Muscle of arm (tissue), 14 donors: ENCODE measurements at places on chromosomes 6 and 20.

DNA sequence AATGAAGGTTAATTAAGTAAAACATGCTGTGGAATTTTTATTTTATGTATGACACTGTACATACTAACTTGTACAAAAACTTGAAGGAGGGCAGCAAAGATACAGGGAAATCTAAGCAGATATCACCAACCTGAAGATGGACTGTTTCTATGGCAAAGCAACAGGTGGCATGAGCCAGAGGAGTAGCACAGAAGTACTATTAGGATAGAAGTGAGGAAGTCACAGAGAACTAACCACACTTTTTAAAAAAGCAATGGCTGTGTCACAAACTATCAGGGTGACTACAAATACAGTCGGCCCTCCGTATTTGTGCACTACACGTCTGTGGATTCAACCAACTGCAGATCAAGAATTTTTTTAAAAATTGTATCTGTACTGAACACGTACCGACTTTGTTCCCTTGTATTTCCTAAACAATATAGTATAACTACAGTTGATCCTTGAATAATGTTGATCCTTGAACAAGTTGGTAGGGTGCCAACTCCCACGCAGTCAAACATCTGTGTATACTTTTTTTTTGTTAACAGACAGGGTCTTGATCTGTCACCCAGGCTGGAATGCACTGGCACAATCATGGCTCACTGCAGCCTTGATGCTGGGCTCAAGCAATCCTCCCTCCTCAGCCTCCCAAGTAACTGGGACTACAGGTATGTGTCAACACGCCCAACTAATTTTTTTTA is 61.0 kb downstream of the NUDT3 start:
- DNase-seq = no peak

DNA sequence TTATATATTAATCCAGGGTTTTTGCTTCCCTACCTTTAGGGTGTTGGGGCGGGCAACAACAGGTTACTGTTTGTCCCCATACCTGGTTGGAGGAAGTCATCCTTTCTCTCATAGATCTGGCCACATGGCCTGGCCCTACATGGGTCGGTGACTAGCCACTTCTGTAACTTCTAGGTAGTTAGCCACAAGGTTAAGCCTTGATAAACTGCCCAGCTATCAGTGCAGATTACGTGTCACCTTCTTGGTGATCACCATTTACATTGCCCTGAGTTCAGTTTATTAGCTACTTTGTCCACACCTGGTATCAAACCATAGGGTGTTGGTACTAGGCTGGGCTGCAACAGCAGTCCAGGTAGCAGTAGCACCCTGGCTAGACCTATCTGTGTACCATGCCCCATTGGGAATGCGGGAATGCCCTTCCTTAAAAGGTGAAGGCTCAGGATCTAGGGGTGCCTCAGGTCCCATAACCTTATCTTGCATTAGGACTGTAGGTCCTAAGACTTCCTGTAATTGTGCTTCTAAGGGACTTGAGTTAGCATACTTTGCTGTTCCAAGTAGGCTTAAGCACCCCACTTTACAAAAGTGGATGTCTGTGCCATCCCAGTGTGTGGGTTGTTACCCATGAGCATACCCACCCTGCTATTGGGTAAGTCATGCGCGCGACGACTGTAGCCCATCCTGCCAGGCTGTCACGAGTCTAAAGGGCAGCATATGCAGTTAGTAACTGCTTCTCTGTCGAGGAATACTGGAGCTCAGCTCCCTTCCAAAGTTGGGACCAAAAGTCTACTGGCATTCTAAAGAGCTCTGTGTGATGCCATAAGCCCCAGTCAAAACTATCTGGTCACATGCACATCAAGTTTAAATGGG is 5.2 kb downstream of the ZKSCAN3 start:
- no peak for DNase-seq

DNA sequence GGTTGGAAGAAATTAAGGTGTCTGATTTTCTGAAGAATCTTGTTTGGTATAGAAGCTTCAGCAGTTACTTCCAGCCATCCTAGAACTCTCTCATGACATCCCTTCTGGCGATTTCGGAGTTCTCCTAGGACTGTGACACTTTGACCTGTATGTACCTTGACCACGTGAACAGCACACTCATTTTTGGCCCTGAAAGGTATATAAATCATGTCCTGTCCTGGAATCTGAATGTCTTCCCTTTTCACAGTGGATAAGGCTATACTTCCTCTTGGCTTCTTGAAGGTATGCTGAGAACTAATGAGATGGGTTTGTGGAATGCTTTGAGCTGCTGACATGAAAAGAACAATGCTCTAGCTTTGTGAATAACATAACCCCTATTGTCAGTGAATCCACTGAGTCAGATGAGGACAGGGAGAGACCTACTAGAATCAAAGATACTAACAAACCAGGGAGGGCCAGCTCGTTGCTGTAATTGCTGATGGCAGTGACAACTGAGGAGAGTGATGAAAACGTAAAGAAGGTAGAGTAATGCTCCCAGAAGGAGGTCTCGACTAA is 6.0 kb upstream of the ZDHHC14 start:
- no peak for DNase-seq

- DNase-seq = no peak
Observed at GRCh38 chr6:87858440-87858839, 156.4 kb upstream of the AKIRIN2 start.

DNA sequence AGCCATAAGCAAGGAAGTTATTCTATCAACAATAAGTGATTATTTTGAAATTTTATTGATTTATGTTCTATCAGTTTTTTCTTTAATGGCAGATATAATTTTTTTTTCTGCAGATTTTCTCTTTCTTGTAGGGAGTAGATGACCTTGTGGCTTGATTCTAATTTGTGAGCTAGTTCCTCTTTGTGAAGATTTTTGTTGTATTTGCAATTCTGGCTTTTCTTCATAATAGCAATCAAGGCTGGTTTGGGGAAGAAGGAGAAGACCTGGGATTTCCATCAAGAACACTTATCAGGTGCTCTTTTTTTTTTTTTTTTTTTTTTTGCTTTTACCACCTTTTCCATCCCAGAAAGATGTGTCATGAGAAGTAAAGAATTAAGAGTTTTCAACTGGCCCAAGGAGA is 324.2 kb upstream of the MAN1A1 start:
- no peak for DNase-seq

GRCh38 chr6:143023695-143024094 is 37.0 kb upstream of the AIG1 start:
- DNase-seq = no peak

DNA sequence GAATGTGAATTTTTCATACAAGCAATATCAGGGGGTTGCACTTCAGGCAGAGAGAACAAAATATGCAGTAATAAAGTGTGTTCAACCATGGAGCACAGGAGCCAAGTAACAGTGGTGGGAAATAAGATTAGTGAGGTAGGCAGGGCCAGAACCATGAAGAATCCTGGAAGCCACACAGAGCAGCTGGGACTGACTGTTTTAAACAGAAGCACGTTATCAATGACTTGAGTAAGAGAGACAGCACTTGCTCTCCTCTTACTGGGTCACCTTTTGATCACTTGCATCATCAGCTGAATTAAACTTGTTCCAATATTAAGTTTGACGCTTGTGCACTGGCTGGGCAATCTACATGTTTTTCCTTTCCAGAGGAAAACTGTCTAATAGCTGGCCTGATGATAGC is 238.5 kb downstream of the TBX18 start:
- no peak for DNase-seq

DNA sequence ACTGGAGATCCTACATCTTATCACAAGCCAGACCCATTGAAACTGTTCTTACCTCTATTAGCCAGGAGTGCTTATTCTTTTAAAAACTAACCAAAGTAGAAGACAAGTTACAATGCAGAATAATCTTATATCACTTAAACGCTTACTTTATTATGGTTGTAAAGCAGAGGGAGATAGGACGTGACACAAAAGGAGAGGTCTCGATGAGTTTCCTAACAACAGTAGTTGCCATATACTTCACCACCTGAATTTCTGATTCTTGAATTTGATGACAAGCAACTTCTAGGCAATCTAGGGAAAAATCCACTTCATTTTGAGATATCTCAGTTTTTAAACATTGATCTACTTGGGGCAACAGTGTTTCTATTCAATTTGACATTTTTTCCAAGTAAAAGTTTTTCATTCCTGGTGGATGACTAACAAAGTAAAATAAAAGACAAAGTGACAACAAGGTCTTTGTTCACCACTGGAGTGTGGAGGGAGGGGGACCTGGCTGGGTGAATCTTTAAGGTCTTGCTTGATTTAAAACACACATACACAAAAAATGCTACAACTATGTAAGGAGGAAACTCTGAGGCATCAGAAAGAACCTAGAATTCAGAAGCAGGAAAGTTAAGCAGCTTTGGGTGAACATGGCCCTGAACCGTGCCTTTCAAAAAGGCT is 110.9 kb downstream of the SMLR1 start:
- no peak for DNase-seq

- DNase-seq = no peak
Observed at GRCh38 chr6:87222676-87223075, 67.3 kb downstream of the ZNF292 start.

DNA sequence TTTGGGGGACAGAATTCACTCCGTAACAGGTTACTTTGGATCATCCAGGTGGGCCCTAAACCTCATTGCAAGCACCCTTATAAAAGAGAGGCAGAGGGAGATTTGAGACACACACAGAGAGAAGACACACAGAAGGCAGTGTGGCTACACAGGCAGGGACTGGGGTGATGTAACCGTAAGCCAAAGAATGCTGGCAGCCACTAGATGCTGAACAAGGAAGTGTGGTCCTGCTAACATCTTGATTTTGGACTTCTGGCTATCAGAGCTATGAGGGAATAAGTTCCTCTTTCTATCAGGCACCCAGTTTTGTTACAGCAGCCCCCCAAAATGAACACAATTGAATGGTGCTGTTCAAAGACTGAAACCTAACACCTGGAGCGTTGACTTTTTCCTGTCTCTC is 191.3 kb upstream of the MYLIP start:
- DNase-seq = no peak

DNA sequence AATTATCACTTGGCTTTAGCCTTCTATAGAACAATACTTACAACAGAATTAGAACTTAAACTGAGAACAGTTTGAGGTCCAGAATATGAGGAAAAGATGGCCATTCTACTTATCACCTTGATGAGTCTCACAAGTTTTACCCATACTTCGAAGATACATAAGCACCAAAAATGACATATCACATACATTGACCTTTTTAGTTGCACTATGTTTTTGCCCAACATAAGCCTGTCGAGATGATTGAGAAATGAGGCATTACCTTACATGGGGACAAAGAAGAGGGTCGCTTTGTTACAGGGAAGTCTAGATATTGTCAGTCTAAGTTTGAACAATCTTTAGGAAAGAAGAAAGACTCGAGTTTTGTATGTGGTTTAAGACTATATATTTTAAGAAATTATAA is 48.4 kb upstream of the MEI4 start:
- DNase-seq = no peak

GRCh38 chr6:137754866-137755265 is 112.2 kb upstream of the TNFAIP3 start:
- no peak for DNase-seq

GRCh38 chr6:162713974-162714780 is 13.4 kb downstream of the PRKN start:
- no peak for DNase-seq

DNA sequence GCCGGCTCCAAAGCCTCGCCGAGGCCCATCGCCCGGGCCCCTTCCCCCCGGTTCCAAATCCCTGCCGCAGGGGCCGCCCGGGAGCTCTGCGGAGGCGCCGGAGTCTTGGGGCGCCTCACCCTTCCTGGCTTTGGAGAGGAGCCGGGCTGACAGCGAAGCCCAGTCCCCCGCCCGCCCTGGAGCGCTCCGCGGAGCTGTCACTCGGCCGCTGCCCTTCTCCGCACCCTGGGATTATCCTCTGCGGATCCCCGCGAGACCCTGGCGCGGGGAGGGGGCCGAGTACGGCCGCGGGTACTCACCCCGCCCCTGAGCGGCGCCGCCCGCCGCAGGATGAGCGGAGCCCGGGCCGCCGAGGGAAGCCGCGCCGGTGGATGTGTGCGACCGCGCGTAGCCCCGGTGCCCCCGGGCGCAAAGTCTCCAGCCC is 343 bp downstream of the SNAP91 start:
- no peak for DNase-seq

DNA sequence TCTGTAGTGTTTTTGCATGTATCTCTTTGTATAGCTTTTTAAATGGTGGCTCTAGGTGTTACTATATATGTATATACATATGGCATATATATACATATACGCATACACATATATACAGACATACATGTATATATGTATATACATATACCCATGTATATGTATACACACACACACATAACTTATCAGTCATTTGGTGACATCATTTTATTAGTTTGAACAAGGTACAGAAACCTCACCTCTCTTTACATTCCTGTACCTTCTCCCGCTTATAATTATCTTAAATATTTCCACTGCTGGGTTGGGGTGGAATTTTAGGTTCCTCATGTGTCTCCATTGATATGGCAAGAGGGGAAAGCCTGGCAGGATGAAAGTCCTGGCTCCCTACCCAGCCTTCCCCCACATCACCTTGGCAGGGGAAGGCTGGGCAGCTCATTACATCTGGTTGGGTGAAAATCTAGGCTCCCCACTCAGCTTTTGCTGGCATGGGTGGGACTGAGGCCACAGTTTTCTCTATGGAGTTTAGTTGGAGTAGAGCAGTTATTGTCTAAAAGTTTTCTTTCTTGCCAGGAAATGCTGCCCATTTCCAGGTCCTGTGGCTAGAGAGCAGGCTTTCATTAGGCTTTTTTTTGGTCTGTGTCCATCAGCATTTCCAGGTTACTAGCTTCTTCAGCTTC is 7.6 kb downstream of the GLO1 start:
- DNase-seq = no peak

DNA sequence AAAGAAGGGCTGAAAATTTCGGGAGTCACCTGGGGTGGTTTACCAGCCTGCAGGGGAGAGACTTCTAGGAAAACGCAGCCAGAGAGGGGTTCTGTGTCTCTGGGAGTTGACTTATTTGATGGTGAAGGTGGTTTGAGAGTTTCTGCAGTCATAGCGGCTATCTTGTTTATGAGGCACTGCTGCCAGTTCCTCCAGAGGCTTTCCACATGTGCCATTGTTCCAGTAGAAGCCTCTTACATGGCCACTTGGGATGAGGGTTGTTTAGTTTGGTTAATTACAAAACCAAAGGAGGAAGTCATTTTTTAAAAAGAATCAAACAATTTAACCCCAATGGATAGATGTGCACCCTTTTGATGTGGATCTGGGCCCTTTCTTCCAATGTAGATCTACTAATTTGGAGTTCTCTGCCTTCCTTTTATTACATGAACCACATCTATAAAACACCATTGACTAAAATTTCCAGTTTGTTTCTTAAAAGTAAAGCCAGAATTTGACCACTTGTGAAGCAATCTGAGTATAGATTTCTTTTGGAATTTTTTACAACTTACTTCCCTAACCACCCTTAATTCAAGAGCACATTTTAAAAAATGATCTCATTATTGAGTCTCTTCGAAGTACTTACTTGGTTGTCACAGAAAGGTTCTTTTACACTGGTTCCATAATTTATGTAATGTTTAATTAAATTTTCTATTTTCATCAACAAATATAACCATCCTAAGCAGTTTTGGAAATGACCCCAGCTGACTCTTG is 97.6 kb downstream of the TCP11 start:
- no peak for DNase-seq
